KG1 (cell line): ENCODE measurements at places on chromosomes 2 and 18.

GRCh38 chr2:40363631-40364030 lies 88.3 kb downstream of the SLC8A1 start:
- DNase-seq, result no peak

GRCh38 chr18:35786365-35787042 lies 186.0 kb upstream of the RMP24 start:
- no peak for DNase-seq

DNA sequence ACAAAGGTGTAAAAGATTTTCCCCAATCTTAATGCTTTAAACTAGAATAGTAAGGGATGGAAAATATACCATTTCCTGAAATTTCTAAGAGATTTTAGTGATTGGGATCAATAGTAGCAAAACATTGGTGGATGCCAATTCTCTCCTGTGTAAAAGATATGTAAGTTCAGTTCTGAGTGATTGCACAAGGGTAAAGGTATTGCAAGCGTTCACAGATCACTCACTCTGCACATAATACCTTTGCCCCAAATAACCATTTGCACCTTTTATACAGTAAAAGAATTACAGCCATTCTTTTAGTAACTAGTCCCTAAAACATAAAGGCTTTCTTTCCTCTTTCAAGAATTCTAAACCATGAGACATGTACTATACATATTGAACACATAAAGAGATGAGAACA lies 13.0 kb upstream of the ZCCHC2 start:
- DNase-seq, result no peak

GRCh38 chr2:38509314-38509946 lies 93.3 kb downstream of the HNRNPLL start:
- no peak for DNase-seq

DNA sequence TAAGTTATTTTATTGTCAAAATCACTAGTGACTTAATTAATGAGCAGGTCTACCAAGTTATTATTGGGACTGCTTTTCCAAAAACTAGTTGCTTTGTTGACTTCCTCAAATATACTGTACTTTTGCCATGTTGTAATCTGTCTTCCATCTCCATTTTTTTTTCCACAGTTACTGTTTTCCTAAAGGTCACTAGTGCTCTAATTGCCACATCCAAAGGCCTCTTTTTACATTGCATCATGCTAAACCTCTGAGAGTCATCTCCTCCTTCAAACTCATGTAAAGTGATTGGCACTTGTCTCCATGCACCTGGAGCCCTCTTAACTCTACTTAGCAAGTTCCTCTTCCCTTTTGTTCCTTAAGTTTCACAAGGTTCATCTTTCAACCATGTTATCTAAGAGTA lies 11.8 kb downstream of the PMAIP1 start:
- no peak for DNase-seq
